ENCODE measurements at places on chromosomes 7 and 10. TPM values are rescaled to one million over a fixed set of nuclear protein-coding genes. Genes with fewer than 3 reads are reported as not detected.

Gene NANOS1
- total RNA-seq = 0.61 TPM

Gene TLX1
- 0.15 TPM for total RNA-seq

Gene ELAPOR2
- 18.2 TPM for total RNA-seq

Gene DNTT
- not detected for total RNA-seq

Gene PON1
- total RNA-seq = not detected

Gene ASB10
- not detected for total RNA-seq
